Thoracic aorta (tissue), 2 donors: ENCODE measurements at places on chromosomes 3 and 15.

- H3K4me3 ChIP-seq: no peak overlapping the region
- H3K36me3 ChIP-seq: peaks cover 2% of the 10 kb centered on the region
- no peaks in the 10 kb centered on the region for H3K4me1 ChIP-seq
- no peak for DNase-seq
Observed at GRCh38 chr3:15492847-15493360, 28.6 kb downstream of the COLQ start.

DNA sequence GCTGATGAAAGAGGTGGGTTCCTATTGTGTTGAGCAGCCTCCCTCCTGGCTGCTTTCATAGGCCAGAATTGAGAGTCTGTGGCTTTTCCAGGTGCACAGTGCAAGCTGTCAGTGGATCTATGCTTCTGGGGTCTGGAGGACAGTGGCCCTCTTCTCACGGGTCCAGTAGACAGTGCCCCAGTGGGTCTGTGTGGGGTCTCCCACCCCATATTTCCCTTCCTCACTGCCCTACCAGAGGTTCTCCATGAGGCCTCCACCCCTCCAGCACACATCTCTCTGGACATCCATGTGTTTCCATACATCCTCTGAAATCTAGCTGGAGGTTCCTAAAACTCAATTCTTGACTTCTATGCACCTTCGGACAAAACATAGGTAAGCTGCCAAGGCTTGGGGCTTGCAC is 201.2 kb downstream of the FAM43A start:
- no peak for DNase-seq
- no peak overlapping the region for H3K27ac ChIP-seq
- no peaks in the 10 kb centered on the region for H3K4me1 ChIP-seq
- no peak overlapping the region for H3K4me3 ChIP-seq

GRCh38 chr15:37137221-37137620 is 36.9 kb upstream of the MEIS2 start:
- DNase-seq: no peak
- no peaks in the 10 kb centered on the region for H3K4me1 ChIP-seq
- H3K27ac ChIP-seq: no peak overlapping the region
- no peaks in the 10 kb centered on the region for H3K36me3 ChIP-seq
- H3K4me3 ChIP-seq: no peak overlapping the region

- peaks cover 3% of the 10 kb centered on the region for H3K36me3 ChIP-seq
- no peaks in the 10 kb centered on the region for H3K27me3 ChIP-seq
- no peak overlapping the region for H3K27ac ChIP-seq
- DNase-seq: no peak
- H3K4me3 ChIP-seq: no peak overlapping the region
Observed at GRCh38 chr3:186075489-186075888, 33.4 kb downstream of the ETV5 start.

GRCh38 chr3:19254189-19254588 is 105.9 kb downstream of the KCNH8 start:
- H3K4me1 ChIP-seq: no peaks in the 10 kb centered on the region
- no peaks in the 10 kb centered on the region for H3K27me3 ChIP-seq
- no peak overlapping the region for H3K4me3 ChIP-seq
- H3K27ac ChIP-seq: no peak overlapping the region
- H3K36me3 ChIP-seq: no peaks in the 10 kb centered on the region

DNA sequence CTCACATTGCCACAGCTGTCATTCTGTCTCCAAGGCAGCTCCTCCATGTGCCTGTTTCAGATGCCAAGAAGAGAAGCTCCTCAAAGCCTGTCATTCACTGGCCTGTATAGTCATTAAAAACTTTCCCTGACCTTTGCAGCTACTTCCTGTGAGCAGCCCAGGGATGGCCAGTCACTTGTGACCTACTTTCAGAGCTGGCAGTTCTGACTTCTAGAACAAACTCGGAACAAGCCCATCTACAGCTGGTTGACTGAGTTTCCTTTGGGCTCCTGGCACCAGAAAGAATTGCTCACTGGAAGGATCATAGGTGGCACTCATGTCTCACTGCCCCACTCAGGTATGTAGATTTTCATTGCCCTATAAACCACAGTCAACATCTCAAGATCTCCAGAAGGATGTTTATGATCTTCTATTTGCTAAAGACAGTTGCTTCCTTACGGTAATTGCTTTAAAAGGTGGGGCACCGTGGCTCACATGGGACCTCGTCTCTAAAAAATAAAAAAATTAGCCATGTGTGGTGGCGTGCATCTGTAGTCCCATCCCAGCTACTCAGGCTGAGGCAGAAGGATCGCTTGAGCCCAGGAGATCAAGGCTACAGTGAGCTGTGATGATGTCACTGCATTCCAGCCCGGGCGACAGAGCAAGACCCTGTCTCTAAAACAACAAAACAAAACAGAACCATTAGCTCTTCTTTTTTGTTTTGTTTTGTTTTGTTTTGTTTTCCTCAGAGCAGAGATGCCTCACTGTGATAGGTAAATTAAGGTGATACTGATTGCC is 11.2 kb upstream of the ATP13A3 start:
- H3K36me3 ChIP-seq: no peaks in the 10 kb centered on the region
- H3K27me3 ChIP-seq: no peaks in the 10 kb centered on the region
- no peak for DNase-seq
- no peak overlapping the region for H3K27ac ChIP-seq
- no peak overlapping the region for H3K4me3 ChIP-seq
- no peaks in the 10 kb centered on the region for H3K4me1 ChIP-seq

DNA sequence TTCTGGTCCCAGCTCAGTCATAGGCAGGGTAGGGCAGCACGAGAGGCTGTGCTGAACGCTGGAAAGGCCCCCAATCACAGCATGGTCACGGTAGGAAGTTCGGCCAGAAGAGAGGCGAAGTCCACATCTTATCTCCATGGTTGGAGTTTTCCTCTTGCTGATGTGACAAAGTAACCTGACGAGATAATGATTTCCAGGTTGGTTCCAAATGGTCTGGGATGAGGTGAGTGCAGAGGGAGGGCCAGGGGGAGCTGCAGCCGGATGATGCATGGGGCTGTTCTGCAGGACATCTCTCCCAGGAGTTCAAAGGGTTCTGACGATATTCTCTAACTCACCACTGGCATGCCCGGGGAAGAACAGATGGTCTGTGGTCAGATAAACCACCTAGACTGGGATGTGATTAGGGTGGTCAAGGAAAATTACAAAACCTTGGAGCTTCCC is 83.2 kb upstream of the WNT5A start:
- peaks cover 7% of the 10 kb centered on the region for H3K4me1 ChIP-seq
- no peaks in the 10 kb centered on the region for H3K36me3 ChIP-seq
- H3K27me3 ChIP-seq: no peaks in the 10 kb centered on the region
- H3K4me3 ChIP-seq: no peak overlapping the region

DNA sequence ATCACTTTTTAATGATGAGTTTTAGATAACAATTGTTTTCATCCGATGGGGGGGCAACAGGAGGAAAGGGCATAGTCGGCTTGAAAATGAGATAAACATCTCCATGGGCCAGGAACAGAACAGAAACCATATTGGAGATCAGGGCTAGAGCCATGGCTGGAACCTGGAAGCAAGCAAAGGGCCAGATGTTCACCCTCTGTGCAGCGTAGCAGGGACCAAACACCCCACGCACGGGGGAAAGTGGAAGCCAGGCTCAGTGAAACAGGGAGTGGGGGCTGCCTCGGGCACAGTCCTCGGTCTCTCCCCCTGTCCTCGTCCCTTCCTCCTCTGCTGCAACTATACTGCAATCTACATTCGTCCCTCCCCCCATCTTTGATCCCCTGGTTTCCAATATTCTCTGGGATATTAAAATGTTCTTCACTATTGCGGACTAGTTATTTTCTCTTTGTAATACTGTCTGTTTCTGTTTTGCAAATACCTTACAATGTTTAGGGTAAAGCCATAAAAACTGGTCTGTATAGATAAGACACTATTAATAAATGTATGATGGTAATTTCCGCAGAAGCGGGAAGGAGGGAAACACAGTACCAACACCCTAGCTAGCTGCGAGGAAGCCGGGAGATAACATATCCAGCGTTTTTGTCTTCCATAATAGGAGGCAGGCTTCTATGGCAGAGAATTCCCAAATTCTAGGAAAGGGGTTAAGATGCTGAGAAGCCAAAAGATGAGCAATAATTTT is 121.5 kb downstream of the XXYLT1 start:
- H3K27ac ChIP-seq: peak overlapping the region; percentile 70
- no peaks in the 10 kb centered on the region for H3K36me3 ChIP-seq
- H3K4me1 ChIP-seq: peaks cover 11% of the 10 kb centered on the region
- no peak for DNase-seq
- no peaks in the 10 kb centered on the region for H3K27me3 ChIP-seq

GRCh38 chr3:4821975-4822374 is 157.3 kb upstream of the BHLHE40 start:
- peaks cover 39% of the 10 kb centered on the region for H3K36me3 ChIP-seq
- DNase-seq: no peak
- H3K27me3 ChIP-seq: no peaks in the 10 kb centered on the region
- no peak overlapping the region for H3K27ac ChIP-seq
- peaks cover 16% of the 10 kb centered on the region for H3K4me1 ChIP-seq
- H3K4me3 ChIP-seq: no peak overlapping the region

GRCh38 chr3:100103558-100104441 is 10.5 kb downstream of the FILIP1L start:
- no peak for DNase-seq
- no peaks in the 10 kb centered on the region for H3K27me3 ChIP-seq
- H3K4me1 ChIP-seq: peaks cover 82% of the 10 kb centered on the region

- no peak for DNase-seq
- no peak overlapping the region for H3K27ac ChIP-seq
- no peaks in the 10 kb centered on the region for H3K27me3 ChIP-seq
- peak overlapping the region; percentile 45 for H3K4me3 ChIP-seq
- no peaks in the 10 kb centered on the region for H3K4me1 ChIP-seq
- H3K36me3 ChIP-seq: no peaks in the 10 kb centered on the region
Observed at GRCh38 chr3:151328298-151328995, 902 bp downstream of the P2RY13 start.

DNA sequence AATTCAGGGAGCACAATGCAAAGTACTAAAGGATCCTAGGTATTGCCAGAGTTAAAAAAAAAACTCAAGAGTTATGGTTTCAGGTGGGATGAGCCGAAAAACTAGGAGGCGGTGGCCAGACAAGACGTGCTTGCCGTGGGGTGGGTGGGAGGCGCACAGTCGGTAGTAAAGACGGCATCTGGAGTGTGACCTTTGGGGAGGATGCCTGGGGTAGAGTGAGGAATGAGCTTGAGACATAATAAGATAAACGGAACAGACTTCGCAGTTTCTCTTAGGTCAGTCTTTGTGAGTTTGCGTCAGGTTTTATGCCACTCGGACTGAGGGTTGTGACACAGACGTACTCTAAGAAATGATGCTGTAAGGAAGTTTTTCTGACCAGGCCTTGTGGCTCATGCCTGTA is 139.6 kb downstream of the LRRK1 start:
- DNase-seq: no peak
- no peaks in the 10 kb centered on the region for H3K27me3 ChIP-seq
- H3K27ac ChIP-seq: no peak overlapping the region
- peaks cover 23% of the 10 kb centered on the region for H3K36me3 ChIP-seq
- no peaks in the 10 kb centered on the region for H3K4me1 ChIP-seq
- H3K4me3 ChIP-seq: no peak overlapping the region

GRCh38 chr15:26050984-26051383 is 187.9 kb upstream of the ATP10A start:
- DNase-seq: no peak
- no peaks in the 10 kb centered on the region for H3K4me1 ChIP-seq
- no peaks in the 10 kb centered on the region for H3K36me3 ChIP-seq
- no peaks in the 10 kb centered on the region for H3K27me3 ChIP-seq

- no peaks in the 10 kb centered on the region for H3K27me3 ChIP-seq
- no peak overlapping the region for H3K27ac ChIP-seq
- no peaks in the 10 kb centered on the region for H3K36me3 ChIP-seq
- H3K4me3 ChIP-seq: no peak overlapping the region
- H3K4me1 ChIP-seq: no peaks in the 10 kb centered on the region
- no peak for DNase-seq
Observed at GRCh38 chr3:66555214-66555844, 54.5 kb upstream of the LRIG1 start.

DNA sequence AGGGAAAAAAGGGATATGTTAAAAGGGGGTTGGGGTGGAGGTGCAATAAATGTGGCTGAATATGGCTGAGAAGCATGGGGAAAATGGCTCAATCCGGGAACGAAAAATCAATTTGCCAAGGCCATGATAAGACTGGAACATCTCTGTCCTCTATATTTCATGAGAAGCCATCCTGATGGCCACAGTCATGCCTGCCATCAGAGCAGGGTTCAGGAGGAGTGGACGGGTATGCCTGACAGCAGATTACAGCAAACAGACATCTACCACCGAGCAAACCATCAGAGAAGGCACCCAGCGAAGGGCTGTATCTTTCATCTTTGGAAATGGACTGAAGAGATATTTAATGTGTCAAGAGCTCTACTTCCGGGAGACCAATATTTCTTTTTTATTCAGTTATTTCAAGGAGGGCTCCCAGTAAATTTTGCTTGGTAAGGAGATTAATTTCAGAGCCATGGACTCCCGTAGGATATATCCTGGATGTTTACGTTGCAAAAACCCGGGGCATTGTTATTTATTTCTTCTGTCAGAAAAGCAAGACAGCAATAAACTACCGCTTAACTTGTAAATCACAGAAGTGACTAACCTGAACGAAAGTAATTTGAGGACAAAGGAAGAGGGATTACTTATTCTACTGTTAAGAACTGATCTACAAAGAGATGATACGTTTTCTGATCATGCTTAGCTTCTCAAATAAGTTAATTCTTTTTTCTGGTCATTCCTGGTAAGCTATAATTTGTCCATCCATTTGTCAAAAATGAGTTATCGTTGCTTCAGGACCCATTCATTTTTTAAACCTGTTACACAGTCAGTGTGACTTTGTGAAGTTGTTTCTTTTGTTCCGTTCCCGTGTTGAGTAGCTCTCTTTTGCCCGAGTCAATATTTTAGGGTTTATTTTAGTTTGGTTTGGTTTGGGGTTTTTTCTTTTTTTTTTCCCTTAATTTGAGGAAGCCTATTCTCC is 80.6 kb upstream of the CHD2 start:
- H3K27ac ChIP-seq: peak overlapping the region; percentile 76
- no peaks in the 10 kb centered on the region for H3K27me3 ChIP-seq

DNA sequence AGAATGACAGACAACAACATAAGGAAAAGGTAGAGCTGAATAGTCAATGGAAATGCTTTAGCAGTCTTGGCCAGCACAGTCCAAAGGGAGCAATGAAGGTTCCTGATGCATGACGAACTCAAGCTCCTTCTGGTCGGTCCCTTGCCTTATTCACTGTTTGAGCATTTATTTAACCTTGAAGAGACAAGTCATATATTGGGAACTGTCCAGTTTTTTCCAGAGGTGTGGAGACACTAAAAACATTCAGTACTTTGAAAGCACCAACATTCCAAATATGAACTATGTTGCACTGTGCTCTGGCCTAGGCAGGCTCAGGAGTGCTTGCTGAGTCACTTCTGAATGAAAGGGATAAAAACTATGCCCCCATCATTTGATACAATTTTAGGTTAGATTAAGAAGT is 384.8 kb downstream of the MECOM start:
- no peaks in the 10 kb centered on the region for H3K36me3 ChIP-seq
- DNase-seq: no peak
- H3K4me3 ChIP-seq: no peak overlapping the region
- H3K4me1 ChIP-seq: no peaks in the 10 kb centered on the region
- H3K27ac ChIP-seq: peak overlapping the region; percentile 74
